ENCODE measurements at places on chromosomes 1 and 21.

- no peak for DNase-seq
These were observed 23.5 kb upstream of the KIF14 start for GRCh38 chr1:200644021-200644420.

DNA sequence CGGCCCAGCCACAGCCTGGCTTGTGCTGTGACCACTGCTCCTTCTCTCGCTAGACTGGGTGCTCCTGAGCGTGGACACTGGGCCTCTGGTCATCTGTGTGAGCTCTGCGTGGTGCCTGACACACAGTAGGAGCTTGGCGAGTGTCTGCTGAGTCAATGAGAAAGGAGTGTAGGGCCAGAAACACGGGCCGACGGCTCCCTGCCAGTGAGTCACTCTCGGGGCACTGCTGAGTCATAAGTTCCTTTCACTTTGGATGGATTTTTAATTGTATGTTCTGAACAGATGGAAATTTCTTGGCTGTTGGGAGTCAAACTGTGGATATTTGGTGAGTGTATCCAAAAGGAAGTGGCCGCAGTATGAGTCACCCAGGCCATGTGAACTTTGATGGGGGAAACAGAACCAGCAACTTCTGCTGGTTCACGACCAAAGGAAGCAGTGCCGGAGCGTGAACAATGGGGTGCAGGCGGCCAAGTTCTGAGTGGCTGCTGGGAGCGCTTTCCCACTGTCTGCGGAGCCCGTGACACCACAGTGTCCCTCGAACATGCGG is 41.0 kb upstream of the COL18A1 start:
- DNase-seq: no peak

- DNase-seq: peak; percentile 76
These were observed 23.8 kb downstream of the SEC16B start for GRCh38 chr1:177945943-177946650.

DNA sequence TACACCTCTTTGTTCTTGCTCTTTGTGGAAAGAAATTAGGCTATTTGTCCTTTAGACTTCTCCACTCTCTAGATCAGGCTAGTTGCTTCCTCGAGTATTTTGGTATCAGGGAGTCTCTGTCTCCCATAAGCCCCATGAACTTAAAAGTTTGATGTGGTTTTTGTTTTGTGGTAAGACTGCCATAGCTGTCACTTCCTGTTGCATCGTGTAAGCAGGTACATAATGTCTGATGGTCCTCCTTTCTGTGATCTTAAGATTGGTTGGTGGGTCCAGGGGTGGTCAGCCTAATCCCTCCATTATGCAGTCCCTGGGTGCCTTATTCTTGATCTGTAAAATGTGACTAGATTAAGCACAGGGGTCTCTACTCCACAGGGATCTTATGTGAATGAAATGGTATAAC is 23.1 kb downstream of the CD53 start:
- DNase-seq: no peak

- DNase-seq: no peak
These were observed 172.4 kb downstream of the CACNA1E start for GRCh38 chr1:181655756-181656155.

GRCh38 chr1:88013485-88013884 is 670.6 kb upstream of the PKN2 start:
- DNase-seq: no peak

- no peak for DNase-seq
These were observed 2.7 kb upstream of the CD58 start for GRCh38 chr1:116573431-116574095.

DNA sequence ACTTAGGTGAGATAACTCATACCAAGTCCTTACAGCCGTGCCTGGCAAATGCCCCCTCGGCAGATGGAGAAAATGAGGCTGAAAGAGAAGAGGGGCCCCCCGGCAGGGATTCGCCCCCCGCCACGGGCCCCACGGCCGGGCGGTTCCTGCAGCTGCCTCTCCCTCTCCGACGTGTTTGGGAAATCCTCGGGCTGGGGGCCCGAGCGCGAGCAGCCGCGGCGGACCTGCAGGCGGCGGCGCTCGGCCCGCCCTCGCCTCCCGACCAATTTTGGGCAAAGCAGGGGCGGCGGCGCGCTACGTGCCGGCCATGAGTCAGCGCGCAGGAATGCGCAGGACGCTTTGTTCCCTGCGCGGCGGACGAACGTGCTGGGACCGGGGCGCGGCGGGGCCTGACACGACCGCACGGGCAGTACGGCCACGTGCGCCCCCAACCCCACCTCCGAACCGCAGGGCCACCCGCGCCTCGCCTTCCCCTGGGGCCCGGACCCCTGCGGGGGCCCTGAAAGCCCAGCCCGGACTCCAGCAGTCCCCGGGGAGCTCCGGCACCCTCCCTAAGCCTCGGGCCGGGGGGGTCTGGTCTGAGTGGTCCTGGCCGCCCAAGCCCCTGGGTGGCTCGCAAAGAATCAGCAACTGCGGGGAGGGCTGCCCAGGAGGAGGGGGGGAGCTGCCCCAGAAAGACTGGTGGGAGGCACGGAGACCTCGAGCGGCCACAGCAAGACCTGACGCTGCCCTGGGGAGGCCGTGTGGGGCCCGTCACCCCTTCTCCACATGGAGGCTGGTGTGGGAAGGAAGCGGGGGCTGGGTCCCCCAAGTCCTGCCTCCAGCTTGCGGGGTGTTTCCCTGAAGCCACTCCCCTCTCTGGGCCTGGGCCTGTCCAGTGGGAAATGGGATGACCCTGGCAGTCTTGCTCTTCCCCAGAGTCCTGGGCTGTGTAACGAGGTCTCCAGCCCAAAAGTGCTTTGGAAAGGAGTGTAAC is 11.9 kb upstream of the EDN2 start:
- DNase-seq: peak; percentile 32

- DNase-seq: no peak
These were observed 4.1 kb downstream of the PALMD start for GRCh38 chr1:99650030-99650429.

- peak; percentile 39 for DNase-seq
These were observed 30.0 kb downstream of the PODN start for GRCh38 chr1:53091841-53092645.

- no peak for DNase-seq
These were observed 14.7 kb upstream of the RAP1A start for GRCh38 chr1:111604931-111605330.

- no peak for DNase-seq
These were observed 256.5 kb downstream of the TTLL7 start for GRCh38 chr1:83742446-83742845.

- DNase-seq: no peak
These were observed 62.2 kb downstream of the LRRC40 start for GRCh38 chr1:70143048-70143659.

- no peak for DNase-seq
These were observed 32.6 kb downstream of the NMNAT2 start for GRCh38 chr1:183385340-183386144.

DNA sequence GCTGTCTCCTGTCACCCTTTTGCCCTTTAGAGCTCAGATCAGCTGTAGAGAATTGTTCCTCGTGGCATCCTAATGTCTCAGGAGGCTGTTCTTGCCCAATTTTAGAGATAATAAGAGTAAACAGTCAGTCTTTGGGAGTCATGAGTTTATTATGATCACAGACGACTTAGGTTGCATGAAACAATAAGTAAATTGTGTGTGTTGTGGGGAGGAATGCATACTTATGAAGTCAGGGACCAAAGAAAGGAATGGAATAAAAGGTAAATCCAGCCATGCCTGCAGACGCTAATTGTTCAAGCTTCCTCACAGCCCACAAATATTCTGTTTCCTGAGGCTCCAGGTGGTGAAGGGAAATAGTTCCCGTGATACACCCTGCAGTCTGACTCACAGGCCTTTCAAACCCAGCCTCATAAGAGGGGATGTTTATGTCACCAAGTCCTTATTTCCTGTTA is 897 bp downstream of the EPHX4 start:
- DNase-seq: peak; percentile 62

GRCh38 chr1:228493141-228494043 is 6.2 kb downstream of the RNF187 start:
- DNase-seq: no peak

- DNase-seq: no peak
These were observed 448 bp downstream of the AURKAIP1 start for GRCh38 chr1:1374589-1374928.

- no peak for DNase-seq
These were observed at the start of gene BARHL2 for GRCh38 chr1:90716552-90717355. Gene BARHL2, minus strand, starts transcription at chr1:90717302. Its CDS starts 107 bp downstream, at chr1:90717195.

DNA sequence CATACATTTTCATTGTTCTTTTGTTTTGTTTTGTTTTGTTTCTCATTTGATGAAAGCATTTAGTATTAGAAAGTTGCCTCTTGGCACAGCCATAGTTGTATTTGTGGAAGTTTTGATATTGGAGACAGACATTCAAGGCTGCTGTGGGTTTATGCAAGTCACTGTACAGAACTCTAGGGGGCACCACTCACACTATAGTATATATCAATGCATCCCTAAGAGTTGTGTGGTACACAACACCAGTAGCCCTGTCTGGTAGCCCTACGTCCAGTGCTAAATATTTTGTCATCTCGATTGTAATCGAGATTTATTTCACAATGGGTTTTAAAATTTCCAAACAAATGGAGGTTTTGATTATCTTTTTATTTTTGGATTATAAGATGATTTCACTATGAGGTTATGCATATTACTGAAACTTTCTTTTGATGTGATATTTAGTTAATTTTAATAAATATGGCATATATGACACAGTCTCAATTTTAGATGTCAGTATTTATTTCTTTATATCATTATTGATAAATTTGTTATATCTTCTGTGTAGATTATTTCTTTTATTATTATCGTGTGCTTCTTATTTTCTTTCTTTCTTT is 112.2 kb downstream of the NR5A2 start:
- peak; percentile 82 for DNase-seq

DNA sequence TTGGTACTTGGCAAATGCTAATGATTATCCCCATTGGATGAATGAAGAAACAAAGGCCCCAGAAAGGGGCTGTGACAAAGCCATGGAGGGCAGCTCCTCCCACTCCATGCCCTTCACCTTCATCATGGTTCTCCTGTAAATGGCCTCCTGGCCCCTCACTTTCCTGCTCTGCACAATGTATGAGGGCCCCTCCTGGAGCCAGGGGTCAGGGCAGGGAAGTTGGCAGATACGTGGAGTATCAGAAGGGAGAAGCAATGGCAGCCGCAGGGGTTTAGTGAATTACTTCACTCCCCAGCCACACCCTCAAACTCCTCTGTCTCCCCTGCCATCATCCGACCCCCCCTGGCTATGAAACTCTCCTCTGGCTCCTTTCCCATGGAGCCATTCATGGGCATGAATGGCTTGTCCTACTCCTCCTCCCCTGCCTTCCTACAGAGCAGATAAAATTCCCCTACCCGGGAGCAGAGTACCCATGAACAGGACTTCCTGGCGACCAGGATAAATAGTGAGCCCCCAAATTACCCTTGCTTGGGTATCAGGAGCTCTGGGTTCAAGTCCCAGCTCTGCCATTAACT is 86.3 kb downstream of the CAMK2N1 start:
- no peak for DNase-seq

DNA sequence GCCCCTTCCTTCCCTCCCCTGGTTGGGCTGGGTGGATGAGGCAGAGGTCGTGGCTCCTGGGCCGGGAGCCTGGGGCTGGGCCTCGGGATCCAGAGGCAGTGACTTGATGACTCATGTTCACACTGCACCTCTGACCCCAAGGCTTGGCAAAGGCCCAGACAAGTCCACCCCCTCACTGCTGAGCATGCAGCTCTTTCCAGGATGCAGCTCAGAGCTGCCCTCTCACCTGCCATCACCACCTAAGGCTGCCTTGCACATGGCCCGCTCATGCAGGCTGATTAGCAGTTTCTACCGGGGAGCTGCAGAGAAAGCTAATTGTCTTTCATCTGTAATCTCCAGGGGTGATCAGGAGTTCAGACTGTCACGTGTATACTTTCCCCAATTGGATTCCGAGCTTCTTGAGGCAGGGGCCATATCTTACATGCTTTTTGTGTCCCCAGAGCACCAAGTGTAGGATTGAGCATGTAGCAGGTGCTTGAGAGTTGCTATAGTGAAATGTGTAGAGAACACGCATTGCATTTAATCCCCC is 62.1 kb downstream of the LRRN2 start:
- no peak for DNase-seq

- no peak for DNase-seq
These were observed 394.3 kb downstream of the NTNG1 start for GRCh38 chr1:107535091-107535490.

- no peak for DNase-seq
These were observed 7.7 kb downstream of the TLR5 start for GRCh38 chr1:223135176-223135942.

DNA sequence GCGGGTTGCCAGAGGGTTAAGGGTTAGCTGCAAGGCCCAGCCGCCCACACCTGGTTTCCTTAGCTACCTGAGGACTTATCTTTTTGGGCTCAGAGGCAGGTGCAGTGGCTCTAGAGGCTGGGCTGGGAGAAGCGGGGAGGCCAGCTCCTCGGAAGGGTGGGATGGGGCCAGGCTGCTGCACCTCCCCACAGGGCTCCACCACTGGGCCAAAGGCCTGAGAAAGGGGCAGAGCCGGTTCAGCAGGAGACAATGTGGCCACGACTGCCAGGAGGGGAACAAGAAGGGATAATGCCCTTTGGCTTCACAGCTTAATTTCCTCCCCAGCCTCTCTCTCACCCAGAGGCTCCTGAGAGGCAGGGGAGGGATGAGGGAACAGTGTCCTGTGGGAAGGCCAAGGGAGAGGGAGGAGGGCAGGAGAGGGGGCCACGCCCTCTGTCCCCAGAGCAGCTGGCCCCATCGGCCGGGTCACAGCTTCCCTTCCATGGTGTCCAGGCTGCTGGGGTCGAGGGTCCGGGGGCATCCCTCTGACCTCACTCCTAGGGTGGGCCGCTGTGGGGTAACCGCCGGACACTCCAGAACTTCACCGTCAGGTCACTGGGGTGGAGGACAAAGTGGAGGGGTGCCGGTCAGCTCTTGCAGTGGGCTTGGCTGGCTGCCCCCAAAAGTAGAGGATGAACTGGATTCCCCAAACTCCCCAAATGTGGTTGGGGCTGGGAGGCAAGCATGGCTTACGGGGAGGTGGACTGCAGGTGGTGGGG is 50.4 kb downstream of the KIF21B start:
- no peak for DNase-seq

DNA sequence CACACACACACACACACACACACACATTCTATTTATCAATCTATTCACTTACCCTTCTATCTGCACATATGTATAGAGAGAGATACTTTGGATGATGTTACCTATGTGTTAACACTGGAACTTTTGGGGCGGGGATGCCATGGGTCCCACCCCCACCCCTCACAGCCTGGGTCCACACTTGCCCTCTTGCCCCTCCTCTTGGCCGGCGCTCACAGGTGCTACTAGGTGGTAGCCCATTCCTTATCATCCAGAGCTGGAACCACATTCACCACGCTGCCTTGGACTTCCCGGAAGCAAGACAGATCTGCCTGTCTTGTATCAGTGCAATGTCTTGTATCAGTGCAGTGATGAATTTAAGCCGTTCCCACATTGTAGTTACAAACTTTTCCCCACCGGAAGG is 85.1 kb downstream of the LBR start:
- no peak for DNase-seq

GRCh38 chr21:44064852-44065403 is 42.3 kb upstream of the PWP2 start:
- DNase-seq: no peak

- no peak for DNase-seq
These were observed 15.3 kb upstream of the AGPAT3 start for GRCh38 chr21:43849532-43850299.
